Pancreas (tissue), 10 donors: ENCODE measurements at places on chromosomes 13 and 19. TPM values are rescaled to one million over a fixed set of nuclear protein-coding genes. Genes with fewer than 3 reads are reported as not detected.

MISP gene
- total RNA-seq, result 1.3 TPM

PTGIR gene
- 1.8 TPM for total RNA-seq

- no peak for DNase-seq
These were observed 249.6 kb downstream of the ENOX1 start for GRCh38 chr13:43537124-43537523.

- DNase-seq, result no peak
These were observed 34.2 kb downstream of the THSD1 start for GRCh38 chr13:52371736-52372247.
